ENCODE measurements at places on chromosomes 3 and 15.
A peak's percentile ranks its signal among the peaks of the same experiment; 100 is the strongest.

DNA sequence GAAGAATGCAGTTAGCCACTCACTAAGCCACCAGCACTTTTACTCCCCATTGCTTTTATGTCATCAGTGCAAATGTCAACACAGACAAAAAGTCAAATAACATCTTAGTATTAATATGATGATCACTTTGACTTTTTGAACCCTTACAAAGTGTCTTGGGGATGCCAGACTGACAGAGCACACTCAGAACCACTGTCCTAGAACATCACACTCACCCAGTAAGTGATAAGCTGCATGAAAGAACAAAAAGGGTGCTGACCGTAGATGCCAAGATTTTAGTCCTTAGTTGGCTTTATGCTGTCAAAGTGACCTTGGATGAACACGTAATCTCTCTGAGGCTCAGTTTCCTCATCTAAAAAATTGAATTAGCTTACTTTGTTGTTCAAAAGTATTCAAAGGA lies 279.5 kb upstream of the TRIM42 start:
- no peak for DNase-seq

GRCh38 chr3:143975554-143976152 lies 4.0 kb downstream of the DIPK2A start:
- DNase-seq = peak; percentile 60

GRCh38 chr3:81565041-81565440 lies 196.4 kb downstream of the GBE1 start:
- no peak for DNase-seq

DNA sequence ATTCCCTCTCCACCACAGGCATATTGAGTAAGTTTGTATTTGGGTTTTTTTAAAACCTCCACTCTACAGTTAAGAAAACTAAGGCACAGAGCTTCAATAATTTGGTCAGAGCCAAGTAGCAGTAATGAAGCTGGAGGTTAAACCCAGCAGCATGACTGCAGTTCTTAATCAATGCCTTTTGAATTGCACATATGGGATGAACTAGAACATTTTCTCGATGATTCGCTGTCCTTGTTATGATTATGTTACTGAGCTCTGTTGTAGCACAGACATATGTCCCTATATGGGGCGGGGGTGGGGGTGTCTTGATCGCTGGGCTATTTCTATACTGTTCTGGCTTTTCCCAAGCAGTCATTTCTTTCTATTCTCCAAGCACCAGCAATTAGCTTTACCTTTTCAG lies 1.6 kb upstream of the CCR5 start:
- DNase-seq = no peak

DNA sequence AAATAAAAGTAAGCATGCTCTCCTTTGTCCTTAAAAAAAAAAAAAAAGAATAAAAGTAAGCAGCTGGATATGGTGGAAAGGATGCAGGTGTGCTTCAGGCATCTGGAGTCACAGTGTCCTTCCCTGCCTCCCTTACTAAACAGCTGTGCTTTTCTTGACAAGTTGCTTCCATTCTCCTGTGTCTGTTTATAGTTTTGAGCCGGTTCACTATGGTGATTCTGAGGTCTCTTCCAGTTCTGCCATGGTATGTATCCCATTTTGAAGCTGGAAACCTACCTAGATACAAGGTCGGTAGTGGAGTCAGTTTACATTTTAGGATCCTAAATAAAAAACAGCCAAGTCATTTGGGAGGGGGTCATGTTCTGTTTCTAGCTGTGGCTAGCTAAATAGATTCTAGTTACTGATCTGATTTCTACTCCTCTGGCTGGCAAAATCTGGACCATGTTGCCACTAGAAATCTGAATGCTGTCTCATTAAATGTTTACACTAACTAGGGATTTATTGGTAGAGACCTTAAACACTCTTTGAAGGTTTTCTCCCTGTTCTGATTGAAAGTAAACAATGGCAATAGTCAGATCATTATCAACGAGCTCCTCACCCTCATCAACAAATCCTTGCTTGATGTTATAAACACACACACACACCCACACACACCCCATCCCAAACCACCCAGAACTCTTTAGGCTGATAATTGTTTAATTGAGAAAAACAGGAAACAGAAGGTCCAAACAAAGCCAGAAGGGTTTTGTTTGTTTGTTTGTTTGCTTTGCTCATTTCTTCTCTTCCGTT lies 7.9 kb downstream of the TNFSF10 start:
- no peak for DNase-seq

GRCh38 chr3:73188707-73189106 lies 127.2 kb downstream of the EBLN2 start:
- DNase-seq = peak; percentile 16

DNA sequence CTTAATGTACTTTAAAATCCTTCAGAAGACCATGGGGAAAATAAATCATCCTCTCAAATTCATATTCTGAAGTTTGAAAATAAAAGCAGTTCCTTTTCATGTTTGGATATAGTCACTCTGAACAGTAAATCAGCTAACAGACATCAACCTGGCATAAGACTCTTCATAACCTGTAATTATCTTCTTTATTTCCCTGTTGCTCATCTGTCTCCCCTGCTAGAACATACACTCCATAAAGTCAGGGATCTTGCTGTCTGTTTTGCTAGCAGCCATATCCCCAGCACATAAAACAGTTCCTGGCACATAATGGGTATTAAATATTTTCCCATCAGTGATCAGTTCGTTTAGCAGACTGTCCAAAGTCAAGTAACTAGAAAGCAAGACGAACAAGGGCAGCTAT lies 11.2 kb downstream of the VGLL4 start:
- no peak for DNase-seq

GRCh38 chr3:171649911-171650592 lies 160.2 kb downstream of the PLD1 start:
- no peak for DNase-seq

DNA sequence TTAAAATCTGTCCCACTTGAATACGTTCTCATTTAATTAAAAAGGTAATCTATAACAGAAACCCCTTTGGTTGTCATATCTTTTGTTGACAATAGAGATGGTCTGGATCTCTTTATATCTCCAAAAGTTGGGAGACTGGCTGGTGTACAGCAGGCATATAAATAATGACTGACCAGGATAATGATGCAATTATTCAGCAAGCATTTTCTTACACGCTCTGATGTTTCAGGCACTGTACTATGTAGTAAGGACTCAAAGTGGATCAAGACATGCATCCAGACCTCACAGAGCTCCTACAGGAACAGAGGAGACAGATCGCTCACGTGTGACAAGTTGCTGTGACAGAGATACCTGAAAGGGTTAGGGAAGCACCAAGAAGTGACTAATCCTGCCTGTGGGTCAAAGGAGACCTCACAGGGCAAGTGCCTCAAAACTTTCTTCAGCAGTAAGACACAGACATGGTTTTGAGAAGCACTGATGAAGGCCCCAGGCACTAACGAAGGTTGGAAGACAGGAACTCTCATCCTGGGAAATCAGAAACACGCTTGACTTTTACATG lies 25.7 kb downstream of the VPS39 start:
- no peak for DNase-seq

DNA sequence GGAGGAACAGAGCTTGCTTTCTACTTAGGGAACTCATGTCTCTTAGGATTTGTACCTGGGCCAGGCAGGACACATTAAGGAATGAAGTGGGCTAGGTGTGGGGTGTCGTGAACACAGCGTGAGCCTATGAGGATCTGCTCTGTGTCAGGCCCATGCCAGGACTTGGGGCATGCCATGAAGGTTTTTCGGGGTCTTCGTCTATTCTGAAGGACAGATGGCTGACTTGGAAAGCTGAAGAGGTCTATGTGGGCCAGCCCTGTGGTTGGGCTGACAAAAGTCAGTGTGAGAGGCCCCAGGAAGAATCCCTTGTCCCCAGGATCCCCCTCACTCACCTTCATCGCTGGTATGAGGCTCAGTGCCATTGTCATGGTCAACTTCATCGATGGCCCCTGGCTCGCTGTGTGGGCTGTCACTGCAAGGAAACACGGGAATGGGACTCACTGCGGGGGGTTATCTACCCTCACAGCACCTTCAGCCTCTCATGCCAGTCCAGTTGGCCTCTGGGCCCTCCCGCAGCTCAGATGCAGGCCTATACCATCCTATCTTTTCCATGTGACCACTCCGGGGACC lies 46.8 kb upstream of the RAD18 start:
- no peak for DNase-seq

DNA sequence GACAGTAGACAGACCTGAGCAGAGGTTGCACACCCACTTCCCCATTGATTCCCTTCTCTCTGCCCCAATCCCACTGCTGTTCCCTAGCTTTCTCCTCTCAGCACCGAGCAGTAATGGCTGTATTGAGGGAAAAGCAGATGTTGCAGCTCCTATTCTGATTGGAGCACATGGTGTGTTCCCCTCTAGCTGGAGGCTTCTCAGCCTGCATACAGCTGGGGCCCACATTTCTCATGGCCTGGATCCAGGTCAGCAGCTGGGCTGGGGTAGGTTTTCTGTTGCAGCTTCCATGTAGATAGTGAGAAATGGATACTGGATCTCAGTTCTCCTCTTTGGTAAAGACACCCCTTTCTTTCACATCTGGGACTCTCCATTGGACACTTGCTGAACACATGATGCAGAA lies 50.1 kb downstream of the RYR3 start:
- no peak for DNase-seq

DNA sequence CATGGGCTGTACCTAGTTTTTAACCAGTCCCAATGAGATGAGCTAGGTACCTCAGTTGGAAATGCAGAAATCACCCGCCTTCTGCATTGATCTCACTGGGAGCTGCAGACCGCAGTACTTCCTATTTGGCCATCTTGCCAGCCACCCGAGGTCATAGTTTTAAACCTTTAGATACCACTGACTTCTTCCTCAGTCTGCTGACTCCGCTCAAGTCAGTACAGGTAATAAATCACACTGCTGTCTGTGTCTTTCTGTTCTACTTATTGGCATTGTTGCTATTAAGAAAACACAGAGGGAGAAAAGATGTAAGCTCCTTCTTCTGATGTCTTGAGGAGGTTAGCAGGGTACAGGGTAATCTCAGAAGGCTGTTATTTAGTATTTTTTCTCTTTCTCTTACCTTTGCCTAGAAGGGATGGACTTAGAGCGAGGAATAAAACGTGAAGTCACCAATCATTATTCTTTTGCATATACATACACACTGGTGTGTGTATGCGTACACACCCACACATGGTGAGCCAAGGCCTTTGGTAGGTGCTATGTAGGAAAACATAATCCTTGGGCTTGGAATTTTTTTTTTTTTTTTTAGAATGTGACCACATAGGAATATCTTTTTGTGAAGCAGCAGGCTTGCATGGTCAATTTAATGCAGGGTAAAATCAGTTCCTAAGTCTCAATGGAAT lies 197.2 kb downstream of the EDEM1 start:
- DNase-seq = no peak

GRCh38 chr3:140365872-140366697 lies 311.8 kb upstream of the TRIM42 start:
- DNase-seq = no peak

- DNase-seq = no peak
Observed at GRCh38 chr3:111617912-111618601, 22.9 kb upstream of the ZBED2 start.

GRCh38 chr3:10215578-10216368 lies 32.5 kb upstream of the TATDN2 start:
- DNase-seq = no peak

DNA sequence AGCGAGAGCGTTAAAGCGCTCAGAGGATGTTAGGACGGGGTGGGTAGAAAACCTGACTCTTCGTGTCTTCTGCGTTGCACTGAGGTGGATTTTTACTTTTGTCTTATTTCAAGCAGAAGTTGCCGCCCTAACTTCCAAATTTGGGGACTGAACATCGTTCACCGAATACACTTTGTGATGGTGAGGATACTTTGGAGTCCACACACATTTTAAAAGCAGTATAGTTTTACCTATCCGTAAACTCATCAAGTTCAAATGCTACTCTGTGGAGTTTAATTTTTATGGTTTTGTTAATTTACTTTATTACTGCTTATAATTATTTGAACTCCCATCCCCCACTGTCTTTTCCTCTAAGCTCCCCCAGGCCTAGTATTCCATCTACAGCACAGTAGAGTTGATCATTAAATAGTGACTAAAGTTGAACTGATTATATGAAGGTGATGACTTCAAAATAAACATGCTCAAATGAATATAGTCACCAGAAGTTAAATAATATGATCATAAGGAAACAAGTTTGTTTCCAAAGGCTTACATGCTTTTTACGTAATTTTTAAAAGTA lies 617 bp upstream of the EOGT start:
- no peak for DNase-seq

GRCh38 chr15:63165166-63165859 lies 8.0 kb upstream of the RPS27L start:
- no peak for DNase-seq

GRCh38 chr3:182509844-182510460 lies 283.4 kb upstream of the ATP11B start:
- DNase-seq = no peak

GRCh38 chr3:21310891-21311290 lies 440.1 kb downstream of the ZNF385D start:
- peak; percentile 8 for DNase-seq

GRCh38 chr3:64067506-64068346 lies 44.4 kb upstream of the PSMD6 start:
- DNase-seq = no peak

- no peak for DNase-seq
Observed at GRCh38 chr3:189808246-189809007, 177.2 kb downstream of the TP63 start.
